ENCODE measurements at places on chromosomes 11 and 22.

- no peak for DNase-seq
Measured at GRCh38 chr11:133156986-133157745, 375.1 kb downstream of the OPCML start.

- DNase-seq = no peak
Measured at GRCh38 chr11:131614631-131615030, 244.2 kb downstream of the NTM start.

GRCh38 chr22:27725661-27726060 is 75.9 kb downstream of the MN1 start:
- no peak for DNase-seq

DNA sequence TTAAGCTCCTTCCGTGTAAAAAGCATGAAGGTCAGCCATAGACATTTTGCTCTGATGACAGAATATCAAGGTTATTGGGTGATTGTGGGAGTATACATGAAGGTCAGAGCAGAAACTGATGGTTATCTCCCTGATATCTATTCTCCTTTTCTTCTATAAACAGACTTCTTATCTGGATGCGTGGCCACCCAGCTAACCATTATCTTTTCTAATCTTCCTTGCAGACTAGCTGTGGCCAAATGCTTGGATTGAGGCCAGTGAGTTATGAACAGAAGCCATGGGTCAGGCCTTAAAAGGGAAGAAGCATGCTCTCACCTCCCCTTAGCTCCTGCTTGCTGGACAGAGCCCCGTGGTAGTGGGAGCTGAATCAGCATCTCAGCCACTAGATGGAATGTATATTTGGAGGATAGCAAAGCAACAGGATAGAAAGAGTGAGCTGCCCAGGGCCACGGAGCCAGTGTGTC is 31.3 kb upstream of the LRRC55 start:
- DNase-seq = peak; percentile 48

- no peak for DNase-seq
Measured at GRCh38 chr11:35155677-35156076, 16.7 kb downstream of the CD44 start.

- peak; percentile 54 for DNase-seq
Measured at GRCh38 chr11:2708757-2709281, 9.0 kb upstream of the KCNQ1OT1 start.

DNA sequence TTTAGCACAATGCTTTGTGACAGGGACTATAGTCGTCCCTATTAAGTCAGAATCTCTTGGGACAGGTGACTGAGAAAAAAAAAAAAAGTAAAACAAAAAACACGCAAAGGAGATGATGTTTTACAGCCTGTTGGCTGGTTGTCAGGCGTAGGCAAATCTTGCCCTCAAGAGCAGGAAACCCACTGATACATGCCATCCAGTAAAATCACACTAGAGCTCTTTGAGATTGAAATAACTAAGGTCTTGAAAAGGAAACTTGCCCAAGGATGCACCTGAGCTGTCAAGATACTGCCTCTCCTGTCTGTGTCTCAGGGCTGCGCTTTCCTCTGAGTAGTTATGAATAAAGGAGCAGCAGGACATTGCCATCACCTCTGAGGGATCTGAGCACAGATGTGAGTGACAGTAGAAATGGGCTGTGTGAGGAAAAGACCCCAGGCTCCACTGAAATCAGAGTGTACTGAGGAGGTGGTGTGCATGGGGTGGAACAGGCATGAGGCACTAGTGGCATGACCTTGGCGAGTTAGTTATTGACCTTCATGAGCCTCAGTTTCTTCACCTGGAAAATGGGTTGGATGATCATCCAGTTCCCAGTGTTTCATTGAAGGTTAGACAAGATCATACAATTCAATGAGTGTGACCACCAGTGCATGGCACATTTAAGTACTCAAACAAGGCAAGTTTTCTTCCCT is 23.3 kb downstream of the MICAL2 start:
- no peak for DNase-seq

- no peak for DNase-seq
Measured at GRCh38 chr11:129331217-129331616, 44.4 kb upstream of the BARX2 start.

DNA sequence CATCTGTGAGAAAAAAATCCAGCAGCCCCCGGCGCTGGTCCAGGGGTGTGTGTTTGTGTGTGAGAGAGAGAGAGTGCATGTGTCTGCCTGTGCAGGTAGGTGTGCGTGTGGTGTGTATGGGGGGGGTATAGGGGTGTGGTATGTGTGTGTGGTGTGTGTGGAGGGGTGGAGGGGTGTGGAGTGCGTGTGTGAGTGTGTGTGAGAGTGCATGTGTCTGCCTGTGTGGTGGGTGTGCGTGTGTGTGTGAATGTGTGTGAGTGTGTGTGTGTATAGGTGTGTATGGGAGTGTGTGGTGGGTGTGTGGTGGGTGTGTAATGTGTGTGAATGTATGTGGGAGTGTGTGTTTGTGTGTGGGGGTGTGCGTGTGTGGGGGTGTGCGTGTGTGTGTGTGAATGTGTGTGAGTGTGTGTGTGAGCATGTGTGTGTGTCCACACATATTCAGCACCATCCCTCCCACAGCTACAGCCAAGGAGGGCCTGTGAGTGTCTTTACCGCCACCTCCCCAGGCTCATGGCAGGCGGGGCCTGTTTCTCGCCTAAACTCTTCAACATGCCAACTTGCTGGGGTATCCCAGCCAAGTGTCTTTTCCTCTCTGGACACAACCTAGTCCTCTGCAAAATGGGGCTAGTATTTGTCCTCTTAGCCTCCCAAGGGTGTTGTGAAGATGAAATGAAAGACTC is 11.9 kb downstream of the LMO1 start:
- no peak for DNase-seq

GRCh38 chr11:3849297-3849874 is 6.1 kb upstream of the STIM1 start:
- DNase-seq = peak; percentile 47

DNA sequence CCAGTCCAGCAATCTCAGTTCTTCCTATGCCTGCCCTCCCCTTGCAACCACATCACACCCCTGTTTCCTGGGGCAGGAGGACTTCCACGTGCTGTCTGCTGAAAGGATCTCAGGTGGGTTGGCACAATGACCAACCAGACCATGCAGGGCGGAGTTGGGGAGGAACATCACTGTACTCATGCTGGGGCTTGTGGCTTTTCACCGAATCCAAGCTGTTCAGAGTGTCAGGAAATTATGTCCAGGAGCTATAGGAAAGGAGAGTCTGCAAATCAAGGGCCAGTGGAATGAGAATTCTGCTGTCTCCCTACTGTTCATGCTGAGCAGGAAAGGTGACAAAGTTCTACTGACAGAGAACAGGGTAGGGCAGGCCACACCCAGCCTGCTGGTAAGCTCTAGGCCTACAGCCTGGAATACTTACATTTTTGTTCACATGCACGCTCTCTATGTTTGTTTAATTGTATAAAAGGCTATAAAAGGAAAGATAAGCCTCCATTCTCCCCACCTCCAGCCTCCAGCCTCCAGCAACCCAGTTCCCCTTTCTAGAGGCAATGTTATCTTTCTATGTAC is 1.7 kb upstream of the PLAAT2 start:
- DNase-seq = no peak

GRCh38 chr22:49076300-49077035 is 751.2 kb downstream of the BRD1 start:
- no peak for DNase-seq

GRCh38 chr11:73265278-73265810 is 6.8 kb upstream of the P2RY6 start:
- DNase-seq = no peak

- no peak for DNase-seq
Measured at GRCh38 chr11:112200252-112200651, 24.9 kb downstream of the BCO2 start.

DNA sequence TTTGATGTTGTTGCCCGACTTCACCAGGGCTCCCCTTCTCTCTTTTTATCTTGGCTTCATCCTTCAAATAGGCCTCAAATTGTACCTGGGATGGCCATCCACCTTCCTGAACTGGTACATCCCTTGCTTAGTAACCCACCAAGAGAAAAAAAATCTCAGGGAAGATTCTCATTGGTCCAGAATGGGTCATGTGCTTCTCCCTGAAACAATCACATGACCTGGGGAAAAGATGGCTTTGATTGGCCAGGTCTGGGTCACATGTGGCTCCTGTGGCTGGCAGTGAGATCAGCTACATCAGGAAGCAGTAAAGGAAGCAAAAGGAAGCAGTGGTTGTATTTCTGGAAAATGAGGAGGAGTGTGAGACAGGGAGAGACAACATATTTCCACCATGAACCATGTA is 540.2 kb downstream of the MIAT start:
- DNase-seq = no peak

GRCh38 chr11:41201156-41201555 is 258.3 kb downstream of the LRRC4C start:
- peak; percentile 53 for DNase-seq

DNA sequence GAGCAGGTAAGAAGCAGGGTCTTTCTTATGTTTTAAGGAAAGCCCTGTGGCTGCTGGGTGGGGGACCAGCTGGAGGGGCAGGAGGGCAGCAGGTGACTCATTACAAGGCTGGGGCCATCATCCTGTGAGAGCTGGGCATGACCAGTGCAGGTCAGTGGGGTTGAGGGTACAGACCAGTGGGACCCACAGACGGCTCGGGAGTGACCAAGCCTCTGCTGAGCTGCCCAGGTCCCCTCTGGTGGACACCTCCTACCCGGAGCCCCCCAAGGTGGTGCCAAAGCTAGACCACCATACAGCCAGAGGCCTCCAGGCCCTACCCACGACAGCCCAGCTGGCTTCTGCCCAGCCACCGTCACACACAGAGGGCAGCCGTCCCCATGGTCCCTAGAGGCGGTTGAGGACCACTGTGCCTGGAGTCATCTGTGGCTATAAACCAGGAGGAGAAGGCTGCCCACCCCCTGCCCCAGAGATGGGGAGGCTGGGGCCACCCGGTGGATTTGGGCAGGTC is 670 bp downstream of the MYEOV start:
- DNase-seq = no peak

DNA sequence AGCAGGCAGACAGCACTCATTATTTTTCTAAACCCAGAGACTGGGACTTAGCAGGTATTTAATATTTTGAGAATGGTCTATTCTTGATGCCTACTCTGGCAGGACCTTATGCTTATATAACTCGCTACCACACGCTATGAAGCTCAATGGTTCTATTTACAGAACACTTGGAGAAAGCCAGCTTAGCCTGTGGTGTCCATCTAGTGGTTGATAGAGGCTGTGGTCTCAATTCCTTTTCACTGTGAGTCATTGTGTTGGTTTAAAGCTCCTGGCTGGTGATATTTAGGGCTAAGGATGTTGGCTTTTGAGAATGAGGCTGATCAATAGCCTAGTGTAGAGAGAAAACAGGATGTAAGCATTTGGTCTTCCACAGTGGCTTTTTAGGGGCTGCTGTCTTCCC is 206.4 kb downstream of the DBX1 start:
- peak; percentile 88 for DNase-seq

DNA sequence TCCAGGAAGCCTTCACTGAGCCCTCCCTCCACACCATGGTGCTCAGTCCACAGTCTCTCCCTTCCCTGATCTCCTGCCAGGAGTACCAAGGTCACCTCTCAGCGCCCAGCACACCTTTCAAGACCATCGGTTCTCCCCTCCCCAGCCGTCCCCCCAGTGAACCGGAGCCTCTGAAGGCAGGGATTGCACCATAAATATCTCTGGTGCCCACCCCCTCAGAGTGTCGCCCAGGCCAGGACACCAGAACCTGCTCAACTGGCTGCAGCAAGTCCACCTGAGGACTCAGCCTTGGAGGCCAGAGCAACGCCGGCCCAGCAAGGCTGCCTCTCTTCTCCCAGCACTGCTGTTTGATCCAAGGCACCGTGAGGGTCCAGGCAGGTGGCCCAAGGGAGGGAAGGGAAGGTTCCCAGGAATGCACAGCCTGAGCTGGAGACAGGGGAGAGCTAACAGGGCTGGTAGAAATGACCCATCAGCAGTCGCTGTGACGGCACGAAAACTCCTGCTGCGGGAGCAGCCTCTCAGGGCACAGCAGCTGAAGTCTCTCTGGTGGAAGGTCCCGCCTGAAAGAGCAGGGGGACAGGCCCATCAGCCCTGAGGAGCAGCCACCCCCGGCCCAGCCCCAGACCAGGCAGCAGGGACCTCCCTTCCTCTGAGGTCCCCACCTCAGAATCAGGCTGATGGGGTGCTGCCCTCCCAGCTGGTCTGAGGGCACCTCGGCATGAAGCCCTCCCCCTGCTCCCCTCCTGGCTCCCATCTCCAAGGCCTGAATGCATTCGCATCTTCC is 80.3 kb downstream of the BUD13 start:
- DNase-seq = no peak

GRCh38 chr11:80383655-80384054 is 942.8 kb upstream of the TENM4 start:
- DNase-seq = no peak

GRCh38 chr22:22930222-22930497 is 42.5 kb downstream of the IGLL5 start:
- no peak for DNase-seq

- DNase-seq = peak; percentile 88
Measured at GRCh38 chr22:20422271-20423007, 15.2 kb downstream of the SCARF2 start.

GRCh38 chr11:78822931-78823423 is 248.3 kb upstream of the NARS2 start:
- no peak for DNase-seq
